ENCODE measurements at places on chromosomes 4 and X. TPM values are rescaled to one million over a fixed set of nuclear protein-coding genes. Genes with fewer than 3 reads are reported as not detected.
A peak's percentile ranks its signal among the peaks of the same experiment; 100 is the strongest.

DNA sequence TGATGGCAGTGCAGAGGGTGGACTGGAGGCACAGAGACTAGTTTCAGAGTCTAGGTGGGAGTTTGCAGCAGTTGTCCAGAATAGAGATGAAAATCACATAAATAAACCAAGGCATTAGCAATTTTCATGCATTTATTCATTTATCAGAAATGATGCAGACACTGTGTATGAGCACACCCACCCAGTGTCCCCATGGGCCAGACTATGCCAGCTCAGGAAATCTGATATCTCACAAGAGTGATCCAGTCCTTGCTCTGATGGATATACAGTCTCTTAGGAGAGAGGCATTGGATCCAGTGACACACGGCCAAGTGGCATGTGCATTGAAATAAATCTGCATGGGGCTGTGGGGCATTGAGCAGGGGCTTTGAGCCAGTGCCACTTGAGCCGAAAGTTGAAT, 228.2 kb downstream of the FRMPD4 start:
- no peak for DNase-seq

DNA sequence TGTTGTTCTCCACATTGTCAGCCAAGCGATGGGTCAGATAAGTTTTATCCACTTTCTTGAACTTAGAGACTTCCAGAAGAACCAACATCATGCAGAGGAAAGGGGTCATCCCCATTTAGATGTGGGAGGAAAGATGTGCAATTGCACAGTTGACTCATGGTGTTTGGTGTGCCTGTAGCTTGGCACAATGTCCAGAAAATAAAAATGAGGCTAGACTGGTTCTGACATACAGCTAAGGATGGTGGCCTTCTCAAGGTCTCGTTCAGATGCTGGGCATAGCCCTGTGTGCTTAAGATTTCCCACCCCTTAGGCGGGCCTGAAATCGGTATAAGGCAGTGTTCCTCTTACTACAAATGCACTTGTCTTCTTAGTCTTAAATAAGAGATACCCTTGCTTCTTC, 101.1 kb downstream of the PCDH7 start:
- DNase-seq, result no peak

DNA sequence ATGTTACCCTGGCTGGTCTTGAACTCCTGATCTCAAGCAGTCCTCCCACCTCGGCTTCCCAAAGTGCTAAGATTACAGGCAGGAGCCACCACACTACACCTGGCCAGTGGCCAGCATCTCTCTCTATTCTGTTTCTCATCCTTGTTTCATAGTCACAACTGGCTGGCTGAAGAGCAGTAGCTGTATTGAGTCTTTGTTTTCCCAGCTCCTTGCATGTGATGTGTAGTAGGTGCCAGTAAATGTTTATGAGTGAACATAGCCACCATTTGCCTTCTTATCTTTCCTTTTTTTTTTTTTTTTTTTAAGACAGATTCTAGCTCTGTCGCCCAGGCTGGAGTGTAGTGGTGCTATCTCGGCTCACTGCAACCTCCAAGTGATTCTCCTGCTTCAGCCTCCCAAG, 23.6 kb downstream of the NUDT9 start:
- DNase-seq, result no peak

DNA sequence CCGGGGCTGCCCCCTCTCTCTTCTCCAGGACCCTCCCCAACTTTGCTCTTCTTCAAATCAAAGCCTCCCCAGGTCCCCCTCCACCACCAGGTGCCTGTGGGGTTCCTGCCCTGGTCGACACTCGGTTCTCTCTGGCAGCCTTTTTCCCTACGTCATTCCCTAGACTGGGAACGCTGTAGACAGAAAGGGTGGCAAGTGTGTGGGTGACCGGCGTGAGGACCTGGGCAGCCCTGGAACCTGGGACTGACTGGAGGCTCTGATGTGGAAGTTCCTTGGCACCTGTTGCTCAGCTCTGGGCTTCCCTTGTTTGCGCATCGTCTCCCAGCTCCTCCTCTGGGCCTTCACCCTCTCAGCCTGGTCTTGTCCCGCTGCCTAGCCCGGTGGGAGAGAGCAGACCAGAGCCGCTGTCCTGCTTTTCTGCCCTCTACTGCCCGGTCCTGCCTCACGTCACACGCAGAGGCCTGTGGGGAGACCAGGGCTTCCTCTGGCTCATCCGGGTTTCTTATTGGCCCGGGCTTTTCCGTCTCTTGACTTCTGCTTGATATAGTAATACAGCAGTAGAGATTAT, 1.3 kb downstream of the TACC3 start:
- DNase-seq, result no peak

The SOX3 gene
- total RNA-seq, result not detected

DNA sequence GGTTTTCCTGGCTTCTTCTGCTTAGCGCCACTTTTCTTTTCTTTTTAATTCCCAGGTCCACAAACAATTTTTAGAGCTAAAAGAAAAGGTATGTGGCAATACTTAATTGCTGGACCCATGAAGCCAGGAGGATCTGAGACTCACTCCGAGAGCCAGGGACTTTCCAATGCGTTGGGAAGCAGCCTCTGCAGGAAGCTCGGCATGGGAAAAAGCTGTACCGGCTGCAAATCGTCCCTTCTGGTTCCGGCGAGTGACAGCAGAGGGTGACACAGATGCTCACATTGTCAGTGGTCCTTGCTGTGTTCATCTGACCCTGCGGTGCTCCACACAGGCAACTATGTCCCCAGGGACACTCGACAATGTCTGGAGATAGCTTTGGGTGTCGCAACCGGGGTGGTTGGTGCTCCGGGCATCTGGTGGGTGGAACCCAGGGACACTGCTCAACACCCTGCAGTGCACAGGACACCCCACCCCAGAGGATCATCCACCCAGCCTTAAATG, 164.0 kb downstream of the PRKX start:
- DNase-seq, result peak; percentile 22

The CPZ gene
- total RNA-seq, result 1.8 TPM

GRCh38 chr4:41512596-41512995, 25.4 kb upstream of the LIMCH1 start:
- no peak for DNase-seq

DNA sequence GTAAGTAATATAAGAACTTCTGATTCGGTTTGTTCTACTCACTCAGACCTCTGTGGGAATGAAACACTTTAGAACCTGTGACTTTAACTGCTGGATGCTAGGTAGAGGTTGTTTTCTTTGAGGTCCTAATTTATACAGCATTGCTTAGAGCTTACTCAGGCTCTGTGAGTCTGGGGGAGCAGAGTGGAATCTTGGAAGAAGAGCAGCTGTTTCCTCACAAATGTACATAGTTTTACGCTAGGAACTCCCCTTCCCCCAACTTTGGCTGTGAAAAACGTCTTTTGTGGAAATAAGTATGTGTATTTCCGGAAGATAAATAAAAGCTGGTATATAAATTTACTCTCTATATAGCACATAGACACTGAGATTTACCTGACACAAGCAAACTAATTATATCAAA, 141.4 kb downstream of the NAA11 start:
- no peak for DNase-seq

The SYP gene
- total RNA-seq, result 1.8 TPM

- no peak for DNase-seq
Measured at GRCh38 chr4:6606465-6607235, 31.7 kb downstream of the MAN2B2 start.

DNA sequence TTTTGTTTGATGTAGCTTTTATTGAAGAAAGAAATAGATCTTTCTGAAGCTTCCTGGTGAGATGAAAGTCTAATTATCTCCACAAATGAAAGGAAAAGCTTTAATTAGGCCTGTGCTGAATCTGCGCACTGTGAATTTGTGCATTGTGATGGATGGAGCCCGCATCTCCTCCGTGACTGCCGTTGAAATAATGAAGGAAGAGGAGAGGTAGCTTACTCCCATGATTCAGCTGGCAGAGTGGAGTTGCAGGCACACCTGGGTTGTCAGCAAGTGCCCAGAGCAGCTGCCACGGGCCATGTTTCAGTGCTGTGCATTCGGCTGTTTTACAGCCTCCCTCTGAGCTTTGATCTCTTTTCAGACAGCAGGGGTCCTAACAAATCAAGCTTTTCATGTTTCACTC, 735.3 kb upstream of the TENM3 start:
- no peak for DNase-seq

The IL1RAPL2 gene
- 0.09 TPM for total RNA-seq

DNA sequence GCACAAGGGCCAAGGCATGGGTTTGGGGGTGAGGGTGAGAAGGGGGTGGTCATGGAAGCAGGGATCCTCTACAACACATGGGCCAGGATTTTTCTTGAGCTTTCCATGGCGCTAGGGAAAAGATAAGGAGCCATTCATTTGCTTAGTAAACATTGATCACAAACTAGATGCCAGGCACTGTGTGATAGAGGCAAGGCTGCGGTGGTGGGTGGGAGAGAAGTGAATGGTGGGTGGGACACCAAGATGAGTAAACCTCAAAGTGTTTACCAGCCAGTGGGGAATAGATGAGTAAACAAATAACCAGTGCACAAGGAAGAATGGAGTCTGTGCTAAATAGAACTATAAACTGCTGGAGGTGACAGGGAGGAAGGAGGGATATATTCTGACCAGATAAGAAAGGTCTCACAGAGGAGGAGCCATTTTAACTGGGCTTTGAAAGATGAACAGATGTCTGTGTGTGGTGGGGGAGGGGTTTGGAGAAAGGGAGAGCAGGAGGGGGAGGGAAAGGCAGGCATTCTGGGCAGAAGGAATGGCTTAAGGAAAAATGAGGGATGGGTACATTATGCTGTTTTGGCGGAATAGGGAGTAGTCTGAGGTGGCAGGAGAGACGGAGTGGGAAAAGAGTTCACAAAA, 48.0 kb upstream of the LAS1L start:
- DNase-seq, result no peak

DNA sequence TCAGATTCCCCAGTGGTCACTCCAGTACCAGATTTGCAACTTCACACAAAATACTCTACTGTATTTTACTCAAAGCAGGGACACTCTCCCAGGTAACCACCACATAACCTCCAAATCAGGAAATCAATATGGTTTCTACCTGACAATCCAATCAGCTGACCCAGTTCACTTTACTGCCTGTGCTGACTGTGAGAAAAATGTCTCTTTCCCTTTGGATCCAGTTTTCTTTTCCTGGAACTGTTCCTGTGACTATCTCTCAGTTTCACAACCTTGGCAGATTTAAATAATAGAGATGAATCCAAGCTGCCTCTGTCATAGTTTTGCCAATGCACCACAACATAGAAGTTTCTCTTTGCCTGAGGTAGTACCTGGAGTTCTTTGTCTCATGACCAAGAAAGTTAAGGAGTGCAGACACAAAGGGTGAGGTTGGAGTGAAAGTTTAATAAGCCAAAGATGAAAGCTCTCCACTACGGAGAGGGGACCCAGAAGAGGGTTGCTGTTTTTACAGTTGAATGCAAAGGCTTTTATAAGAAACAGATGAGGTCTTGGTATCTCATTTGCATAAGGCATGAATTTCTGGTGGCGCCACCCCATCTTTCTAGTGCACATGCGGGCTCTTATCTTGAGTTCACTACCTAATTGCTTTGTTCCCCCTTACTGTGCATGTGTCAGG, 29.7 kb upstream of the IL9R start:
- no peak for DNase-seq

The USP51 gene
- total RNA-seq, result 2.4 TPM

GRCh38 chr4:37502070-37502469, 184.1 kb downstream of the RELL1 start:
- no peak for DNase-seq

DNA sequence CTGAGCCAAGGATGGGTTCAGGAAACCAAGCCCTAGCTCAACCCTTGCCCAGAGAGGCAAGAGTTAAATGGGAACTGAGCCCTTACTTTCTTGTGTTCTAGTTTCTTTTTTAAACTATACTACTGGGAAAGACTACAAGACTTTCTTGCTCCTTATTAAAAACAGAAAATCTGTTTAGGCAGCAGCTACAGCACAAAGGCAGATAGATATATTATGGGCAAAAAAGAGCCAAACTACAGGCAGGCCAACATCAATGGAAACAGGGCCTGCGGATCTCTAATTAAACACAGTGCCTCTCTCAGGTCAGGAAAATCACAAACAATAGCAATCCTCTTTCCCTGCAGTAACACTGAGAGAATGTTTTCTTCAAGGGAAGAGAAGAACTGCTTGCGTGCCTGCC, 226.0 kb downstream of the LDB2 start:
- DNase-seq, result no peak

DNA sequence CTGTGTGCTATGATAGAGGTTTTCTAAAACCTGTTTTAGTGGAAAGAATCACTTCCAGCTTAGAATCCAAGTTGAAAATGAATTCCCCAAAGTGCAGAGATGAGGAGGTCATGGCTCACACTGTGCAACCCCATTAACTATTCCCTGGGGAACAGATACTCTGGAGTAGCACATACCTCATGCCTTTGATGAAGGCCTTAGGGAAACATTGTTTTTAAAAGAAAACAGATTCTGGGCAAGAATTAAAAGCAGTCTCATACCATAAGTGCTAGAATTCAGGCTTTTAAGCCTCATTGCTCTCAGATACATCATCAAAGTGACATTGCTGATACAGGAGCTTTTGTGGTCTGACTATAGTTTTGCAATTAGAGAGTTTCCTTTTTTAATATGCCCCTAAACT, 115.1 kb downstream of the NDST4 start:
- no peak for DNase-seq

The TLR6 gene
- 3.2 TPM for total RNA-seq

- peak; percentile 33 for DNase-seq
Measured at GRCh38 chr4:148435654-148436406, 6.4 kb downstream of the NR3C2 start.

GRCh38 chrX:139758809-139759208, 50.8 kb upstream of the MCF2 start:
- DNase-seq, result no peak

The SPOCK3 gene
- not detected for total RNA-seq

DNA sequence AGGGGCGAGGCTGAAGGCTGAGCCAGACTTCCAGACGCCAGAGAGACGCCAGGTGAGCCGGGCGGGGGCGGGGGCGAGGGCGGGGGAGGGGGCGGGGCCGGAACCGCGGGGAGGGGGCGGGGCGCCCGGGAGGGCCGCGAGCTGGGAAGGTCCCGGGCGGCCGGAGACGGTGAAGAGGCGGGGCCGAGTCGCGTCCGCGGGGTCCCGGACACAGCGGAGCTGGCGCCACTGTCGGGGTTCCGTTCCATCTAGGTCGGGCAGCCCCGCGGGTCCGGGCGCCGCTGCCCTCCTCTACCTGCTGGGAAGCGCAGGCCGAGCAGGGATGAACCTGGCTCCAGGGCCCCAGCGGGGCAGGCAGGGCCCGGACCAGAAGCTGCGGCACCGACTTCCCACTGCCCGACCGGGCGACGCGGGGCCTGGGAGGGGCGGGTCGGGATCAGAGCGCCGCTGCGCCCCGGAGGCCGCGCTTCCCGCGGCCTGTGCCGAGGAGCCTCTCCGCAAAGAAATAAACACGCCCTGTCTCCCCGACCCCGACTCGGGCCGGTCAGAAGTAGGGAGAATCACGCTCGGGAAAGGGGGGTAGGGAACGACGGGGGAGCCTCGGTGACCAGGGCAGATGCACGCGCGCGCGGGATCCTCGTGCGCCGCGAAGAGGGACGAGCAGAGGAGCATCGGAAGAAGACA, 10.6 kb downstream of the HMX1 start:
- no peak for DNase-seq

- no peak for DNase-seq
Measured at GRCh38 chrX:14913241-14913640, 40.0 kb downstream of the MOSPD2 start.

- no peak for DNase-seq
Measured at GRCh38 chr4:122865425-122865824, 38.8 kb downstream of the FGF2 start.
